CD4-positive, CD25-positive, alpha-beta regulatory T cell (primary cell): ENCODE measurements at places on chromosomes 16 and 17. TPM values are rescaled to one million over a fixed set of nuclear protein-coding genes. Genes with fewer than 3 reads are reported as not detected.

- DNase-seq = no peak
Measured at GRCh38 chr16:86026171-86026910, 127.4 kb downstream of the IRF8 start.

- DNase-seq = no peak
Measured at GRCh38 chr17:34692920-34693319, 113.5 kb downstream of the TMEM132E start.

The TEKT5 gene
- not detected for polyA plus RNA-seq

The PPP1R27 gene
- not detected for polyA plus RNA-seq

DNA sequence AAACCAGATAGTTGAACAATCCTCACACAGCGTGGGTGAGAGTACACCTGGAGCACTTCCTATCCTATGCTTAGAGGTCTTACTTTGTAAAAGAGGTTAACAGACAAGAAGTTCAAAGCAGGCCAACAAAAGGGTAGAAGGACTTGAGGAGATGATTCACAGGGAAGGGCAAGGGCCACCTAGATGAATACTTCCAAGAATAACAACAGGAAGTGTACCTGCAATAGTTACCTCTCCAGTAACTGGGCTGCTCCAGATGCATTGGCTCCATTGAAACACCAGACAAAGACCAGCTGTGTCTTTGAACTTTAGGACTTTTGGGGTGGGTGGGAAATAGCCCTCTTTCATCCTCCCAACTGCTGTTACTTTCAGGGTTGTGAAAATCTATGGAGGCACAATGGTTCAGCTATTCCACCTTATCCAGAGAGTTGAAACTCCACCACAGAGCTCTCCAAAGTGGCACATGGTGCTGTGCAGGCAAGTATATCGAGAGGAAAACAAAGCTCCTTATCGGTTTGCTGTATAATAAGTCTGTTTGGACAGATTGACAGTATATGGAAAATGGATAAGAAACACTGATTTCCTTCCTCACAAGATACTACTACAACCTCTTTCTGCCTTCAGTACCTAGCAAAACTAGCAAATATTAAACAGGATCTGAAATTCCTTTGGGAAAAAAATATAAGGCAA, 22.7 kb downstream of the RNF43 start:
- DNase-seq = no peak

DNA sequence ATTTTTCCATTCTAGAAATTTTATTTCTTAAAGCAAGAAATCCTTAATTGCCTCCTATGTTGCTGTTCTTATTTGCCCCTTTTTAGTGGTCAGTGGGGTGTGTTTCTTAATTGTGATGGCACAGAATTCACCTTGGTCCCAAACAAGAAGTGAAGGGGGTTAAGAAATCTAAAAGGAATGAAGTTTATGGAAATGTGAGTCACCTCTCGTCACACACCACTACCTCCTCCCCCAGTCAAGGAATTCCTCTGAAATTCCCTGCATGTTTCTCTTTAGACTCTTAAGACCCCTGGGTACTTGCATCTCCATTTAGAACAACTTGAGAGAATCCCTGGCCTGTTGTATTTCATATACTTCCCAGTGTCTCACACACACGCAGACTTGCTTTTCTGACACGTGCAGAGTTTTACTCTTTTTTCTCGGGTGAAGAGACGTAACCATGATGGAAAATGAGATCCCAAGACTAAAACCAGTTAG, 247.4 kb downstream of the PRKCA start:
- DNase-seq = no peak

The CDRT15 gene
- 0.49 TPM for polyA plus RNA-seq

The SLC25A11 gene
- polyA plus RNA-seq = 69.3 TPM

DNA sequence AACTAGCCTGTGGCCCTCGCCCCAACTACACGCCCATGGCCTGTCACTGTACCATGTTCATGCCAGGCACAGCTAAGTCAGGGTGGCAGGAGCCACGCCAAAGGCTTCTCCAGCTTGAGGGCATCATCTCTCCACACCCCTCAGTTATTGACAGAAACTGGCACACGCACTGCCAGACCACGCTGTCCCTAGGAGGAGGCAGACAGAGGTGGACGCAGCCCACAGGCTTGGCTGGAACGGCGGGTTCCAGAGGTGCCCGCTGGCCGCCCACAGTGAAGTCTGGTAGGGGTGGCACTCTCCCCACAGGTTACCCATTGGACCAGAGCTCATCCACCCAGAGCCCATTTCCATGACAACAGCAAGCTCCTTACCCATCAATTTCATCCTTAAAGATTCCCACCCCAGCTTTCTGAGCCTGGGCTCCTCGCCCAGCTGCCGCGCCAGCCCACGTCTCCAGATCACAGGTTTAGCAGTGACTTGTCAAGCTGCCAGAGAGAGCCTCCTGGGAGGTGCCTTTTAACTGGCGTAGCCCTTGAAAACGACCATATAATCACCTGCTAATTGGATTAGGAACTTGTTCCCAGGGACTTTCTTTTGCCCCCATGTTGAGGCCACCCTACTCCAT, 27.9 kb downstream of the RPRML start:
- no peak for DNase-seq

The MYO15A gene
- polyA plus RNA-seq = 0.25 TPM

DNA sequence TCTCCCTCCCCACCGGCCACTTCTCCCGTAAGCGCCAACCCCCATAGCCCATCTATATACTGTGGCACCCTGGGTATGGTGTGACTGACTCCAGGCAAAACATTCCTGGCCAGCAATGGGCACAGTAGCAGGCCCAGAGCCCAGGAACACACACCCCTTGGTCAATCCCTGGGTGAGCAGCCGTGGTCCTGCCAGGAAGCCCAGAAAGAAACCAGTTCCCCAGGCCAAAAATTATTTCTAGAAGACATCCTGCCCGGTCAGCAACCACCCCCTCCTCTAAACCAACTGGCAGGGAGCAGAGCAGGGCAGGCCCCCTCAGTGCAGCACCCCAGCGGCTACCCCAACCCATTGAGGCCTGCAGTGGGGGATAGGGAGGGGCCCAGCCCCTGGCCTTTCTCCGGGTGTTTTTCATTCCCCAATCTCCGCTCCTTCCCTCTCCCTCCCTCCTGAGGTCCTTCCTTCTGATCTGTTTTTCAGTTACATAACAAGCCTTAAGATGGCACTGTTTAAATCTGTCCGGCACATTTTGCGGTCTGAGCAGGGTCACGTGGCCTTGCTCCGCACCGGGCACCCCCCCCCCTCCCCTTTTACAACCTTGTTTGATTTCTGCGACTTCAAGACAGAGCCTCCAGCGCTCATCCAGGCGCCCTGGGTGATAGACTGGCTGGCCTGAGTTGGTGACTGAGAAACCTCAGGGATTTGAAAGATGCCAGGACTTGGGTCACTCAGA, 2.0 kb downstream of the NPTX1 start:
- no peak for DNase-seq

The KRTAP1-5 gene
- polyA plus RNA-seq = not detected

- DNase-seq = no peak
Measured at GRCh38 chr16:66189951-66190350, 176.5 kb upstream of the CDH5 start.

The AURKB gene
- 3.5 TPM for polyA plus RNA-seq

The SLC13A2 gene
- not detected for polyA plus RNA-seq
